Inflammatory macrophage treated with lipopolysaccharide for 4 hours (primary cell): ENCODE measurements at places on chromosomes 2 and 18.
A peak's percentile ranks its signal among the peaks of the same experiment; 100 is the strongest.

GRCh38 chr18:37476182-37476581 is 89.4 kb downstream of the CELF4 start:
- peak; percentile 14 for DNase-seq

DNA sequence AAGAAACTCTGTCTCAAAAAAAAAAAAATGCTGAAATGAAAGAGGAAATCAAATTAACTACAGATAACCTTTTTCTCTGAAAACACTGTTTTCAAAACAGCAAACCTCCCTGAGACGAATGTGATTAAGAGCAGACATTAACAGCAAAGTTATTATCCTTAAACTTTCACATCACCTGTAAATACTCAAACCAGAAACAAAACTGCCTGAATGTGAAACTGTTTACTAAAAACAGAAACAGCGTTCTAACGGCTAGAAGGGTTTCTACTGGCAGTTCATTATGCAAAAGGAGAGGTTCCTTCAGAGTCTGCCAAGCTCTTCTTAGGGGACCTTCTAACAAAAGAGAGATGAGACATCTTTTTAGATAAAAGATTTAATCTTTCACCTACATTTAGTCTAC is 45.9 kb downstream of the PNO1 start:
- peak; percentile 15 for DNase-seq

DNA sequence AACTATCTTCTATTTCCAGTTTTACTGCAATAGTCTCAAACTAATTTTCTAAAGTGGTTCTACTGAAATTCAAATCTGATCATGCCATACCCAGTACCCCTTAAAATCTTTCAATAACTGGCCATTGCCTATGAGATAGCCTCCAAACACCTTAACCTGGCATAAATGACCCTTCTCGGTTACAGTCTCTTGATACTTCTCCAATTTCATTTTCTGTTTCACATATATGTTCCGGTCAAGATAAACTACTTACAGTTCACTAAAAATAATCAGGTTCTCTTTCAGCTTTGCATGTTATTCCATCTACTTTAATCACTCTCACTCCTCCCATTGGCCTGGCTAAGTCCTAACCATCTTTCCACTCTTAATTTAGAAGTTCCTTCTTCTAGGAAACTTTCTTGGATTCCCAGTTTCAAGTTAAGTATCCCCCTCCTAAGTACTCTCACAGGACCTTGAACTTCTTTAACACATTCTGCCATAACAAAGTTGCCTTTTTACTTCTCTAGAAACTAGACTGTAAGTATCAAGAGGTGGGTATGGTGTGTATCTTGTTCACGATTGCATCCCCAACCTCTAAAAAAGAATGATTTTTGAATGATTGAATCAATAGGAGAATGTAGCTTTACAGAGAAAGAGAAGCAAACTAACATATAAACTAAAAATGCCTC is 110.2 kb upstream of the RBBP8 start:
- no peak for DNase-seq

GRCh38 chr18:48802543-48803290 is 148.0 kb downstream of the SMAD7 start:
- DNase-seq, result no peak

GRCh38 chr2:8848328-8849100 is 11.1 kb upstream of the KIDINS220 start:
- no peak for DNase-seq

- DNase-seq, result peak; percentile 11
Observed at GRCh38 chr2:25029183-25029554, 12.7 kb upstream of the EFR3B start.

DNA sequence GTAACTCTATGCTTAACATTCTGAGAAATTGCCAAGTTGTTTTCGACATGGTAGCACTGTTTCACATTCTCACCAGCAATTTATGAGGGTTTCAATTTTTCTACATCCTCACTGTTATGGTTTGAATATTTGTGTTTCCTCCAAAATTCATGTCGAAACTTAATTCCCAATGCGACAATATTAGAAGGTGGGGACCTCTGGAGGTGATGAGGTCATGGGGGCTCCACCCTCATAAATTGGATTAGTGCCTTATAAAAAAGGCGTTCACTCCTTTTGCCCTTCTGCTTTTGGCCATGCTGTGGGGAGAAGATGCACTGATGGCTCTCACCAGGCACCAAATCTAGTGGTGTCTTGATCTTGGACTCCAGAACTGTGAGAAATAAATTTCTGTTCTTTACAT is 110.3 kb downstream of the HRH4 start:
- DNase-seq, result no peak

- DNase-seq, result peak; percentile 60
Observed at GRCh38 chr2:101461381-101461780, 13.5 kb downstream of the RFX8 start.

DNA sequence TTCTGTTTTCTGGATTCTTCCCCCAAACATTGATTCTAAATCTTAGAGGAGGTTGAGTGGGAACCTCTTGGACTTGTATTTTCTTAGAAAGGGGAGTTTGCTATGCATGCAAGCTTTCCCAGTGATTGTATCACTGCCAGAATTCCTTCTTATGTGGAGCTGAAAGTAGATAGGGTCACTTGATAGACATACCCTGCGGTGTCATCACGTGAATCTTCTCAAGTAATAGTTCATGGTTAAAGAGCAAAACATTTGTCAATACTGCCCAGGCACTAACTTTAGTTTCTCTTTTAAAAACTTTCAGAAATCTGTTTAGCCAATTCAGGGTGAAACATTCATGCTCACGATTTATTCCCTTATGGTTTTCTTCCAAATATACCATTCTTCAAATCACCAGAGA is 6.4 kb downstream of the PMAIP1 start:
- peak; percentile 80 for DNase-seq

DNA sequence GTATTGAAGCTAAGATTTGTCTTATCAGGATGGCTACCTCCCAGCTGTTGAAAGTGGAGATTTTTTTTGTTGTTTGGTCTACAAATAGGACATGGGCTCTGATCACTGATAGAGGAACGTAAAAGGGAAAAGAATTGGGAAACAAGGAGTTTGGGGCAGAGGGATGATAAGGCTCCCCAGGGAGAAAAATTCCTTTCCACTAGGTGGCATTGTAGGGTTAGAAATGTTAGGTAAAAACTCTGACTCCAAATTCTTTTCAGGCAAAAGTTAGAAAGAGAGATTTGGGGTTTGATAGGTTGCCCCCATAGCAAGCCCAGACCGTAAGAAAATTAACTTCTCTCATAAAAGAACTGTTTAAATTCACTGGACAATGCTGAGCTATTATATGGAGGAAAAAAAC is 19.8 kb downstream of the CMPK2 start:
- no peak for DNase-seq

DNA sequence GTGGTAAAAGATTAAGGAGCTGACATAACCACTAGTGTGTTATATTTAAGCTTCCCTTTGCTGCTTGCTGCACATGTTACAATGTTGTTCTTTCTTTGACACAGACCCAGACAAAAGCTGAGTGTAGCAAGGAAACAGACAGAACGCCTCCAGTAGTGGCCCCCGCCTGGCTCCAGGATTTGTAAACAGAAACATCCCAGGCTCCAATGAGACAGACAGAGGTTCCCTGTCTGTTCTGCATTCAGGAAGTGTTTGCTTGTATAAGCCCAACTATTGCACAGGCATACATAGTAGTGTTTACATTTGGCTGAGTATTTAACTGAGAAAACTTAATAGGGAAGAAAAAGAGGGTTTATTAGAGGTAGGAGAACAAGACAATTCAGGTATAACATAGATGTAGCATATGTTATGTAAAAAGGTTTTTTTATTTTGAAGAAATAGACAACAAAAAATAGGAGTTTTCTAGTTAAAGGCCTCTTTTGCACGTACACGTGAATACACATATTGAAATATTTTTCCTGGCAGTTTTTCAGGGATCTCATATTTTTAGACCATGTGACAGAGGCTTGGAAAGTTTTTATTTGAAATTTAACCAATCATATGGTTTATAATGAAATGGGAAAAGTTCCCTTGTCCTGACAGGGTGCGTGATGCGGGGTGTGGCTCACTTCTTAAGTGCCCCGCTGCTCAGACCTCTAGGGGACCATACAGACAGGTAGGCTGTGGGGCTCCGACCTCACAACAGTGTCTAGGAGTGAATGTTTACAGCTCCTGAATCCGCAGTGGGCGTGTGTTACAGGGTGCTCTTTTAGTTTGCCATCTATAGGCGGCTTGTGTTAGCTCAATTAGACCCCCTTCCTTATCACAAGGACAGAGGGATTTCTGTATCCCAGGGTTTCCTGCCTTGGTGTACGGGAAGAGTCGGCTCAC is 118.4 kb downstream of the BMPR2 start:
- DNase-seq, result peak; percentile 11

DNA sequence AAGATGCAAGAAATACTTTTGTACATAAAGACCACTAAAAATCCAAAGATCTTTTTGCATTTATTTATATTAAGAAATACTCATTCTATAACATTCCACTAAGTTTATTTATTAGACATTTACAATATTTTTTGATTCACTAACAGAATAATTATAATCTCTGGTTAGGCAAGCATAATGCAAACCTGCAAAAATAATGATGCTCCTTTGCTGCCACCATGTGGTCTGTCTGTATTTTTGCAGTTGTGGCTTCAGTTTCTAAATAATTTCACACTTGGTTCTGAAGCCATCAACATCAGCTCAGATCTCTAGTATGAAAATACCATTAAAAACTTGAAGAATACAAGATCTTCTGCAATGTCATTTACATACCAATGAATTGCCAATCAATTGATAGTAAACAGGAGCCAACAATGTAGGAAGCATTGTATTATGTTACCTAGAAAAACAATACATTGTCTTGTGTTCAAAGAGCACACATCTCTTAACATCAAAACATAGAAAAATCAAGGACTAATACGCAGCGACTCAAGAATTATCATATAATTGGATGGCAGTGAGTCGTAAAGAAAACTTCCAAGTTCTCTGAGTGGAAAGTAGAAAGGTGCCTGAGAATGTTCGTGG is 28.8 kb upstream of the WDR75 start:
- DNase-seq, result peak; percentile 36

DNA sequence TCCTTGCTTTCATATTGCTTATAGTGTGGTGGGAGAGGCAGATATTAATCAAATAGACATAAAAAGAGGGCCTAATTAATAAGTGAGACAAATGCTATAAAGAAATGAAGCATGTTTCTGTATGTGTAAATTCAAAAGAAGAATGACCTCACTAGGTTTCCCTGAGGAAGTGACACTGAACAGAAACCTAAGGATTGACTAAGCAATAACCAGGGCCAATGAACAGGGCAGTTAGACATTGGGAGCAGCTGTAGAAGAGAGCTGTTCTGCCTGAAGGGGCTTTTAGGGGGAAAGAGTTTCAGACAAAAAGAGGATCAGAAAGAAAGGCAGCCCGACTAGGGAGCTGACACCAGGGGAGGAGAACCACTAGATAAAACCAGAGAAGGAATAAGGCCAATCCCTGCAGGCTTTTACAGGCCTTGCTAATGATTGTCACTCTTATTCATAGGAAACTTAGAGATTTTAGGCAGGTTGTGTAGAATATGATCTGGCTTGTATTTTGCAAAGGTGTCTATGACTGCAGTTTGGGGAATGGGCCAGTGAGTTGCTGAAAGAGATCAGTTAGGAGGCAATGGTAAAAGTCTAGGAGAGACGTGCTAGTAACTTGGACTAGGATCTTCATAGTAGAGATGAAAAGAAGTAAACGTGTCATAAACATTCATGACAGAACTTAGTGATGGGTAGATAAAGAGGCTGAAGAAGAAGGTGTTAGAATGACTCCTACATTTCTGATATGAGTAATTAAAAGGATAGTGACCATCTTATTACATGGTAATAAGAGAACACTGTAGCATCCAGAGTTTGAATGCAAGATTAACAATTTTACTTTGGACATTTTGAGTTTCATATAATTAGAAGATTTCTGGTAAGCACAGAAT is 26.8 kb upstream of the NABP1 start:
- DNase-seq, result peak; percentile 96

DNA sequence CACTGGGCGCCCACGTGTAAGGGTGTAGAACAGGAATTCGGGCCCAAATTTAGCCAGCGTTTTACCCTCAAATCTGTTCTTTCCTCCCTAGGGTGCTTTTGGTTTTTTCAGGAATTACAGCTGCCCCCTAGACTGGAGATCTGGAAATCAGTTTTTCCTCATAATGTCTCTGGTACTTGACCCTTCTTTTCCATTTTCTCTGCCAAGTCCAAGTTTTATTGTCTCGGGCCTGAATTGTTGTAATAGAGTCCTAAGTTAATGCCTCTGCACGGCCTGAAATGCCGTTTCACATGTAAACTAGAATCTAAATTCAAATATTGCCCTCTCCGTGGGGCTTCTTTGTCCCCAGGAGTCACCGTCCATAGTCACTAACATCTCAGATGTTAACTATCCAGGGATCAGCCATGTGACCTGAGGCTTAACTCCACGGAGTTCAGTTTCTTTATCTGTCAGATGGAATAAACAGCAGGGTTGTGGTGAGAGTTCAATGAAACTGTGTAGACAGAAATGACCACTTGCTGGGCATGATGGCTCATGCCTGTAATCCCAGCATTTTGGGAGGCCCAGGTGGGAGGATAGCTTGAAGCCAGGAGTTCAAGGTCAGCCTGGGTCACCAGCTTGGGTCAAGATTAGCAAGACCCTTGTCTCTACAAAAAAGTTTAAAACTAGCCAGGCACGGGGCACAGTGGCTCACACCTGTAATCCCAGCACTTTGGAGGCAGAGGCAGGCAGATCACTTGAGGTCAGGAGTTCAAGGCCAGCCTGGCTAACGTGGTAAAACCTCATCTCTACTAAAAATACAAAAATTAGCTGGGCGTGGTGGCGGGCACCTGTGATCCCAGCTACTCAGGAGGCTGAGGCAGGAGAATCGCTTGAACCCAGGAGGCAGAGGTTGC is 12.7 kb upstream of the CABLES1 start:
- DNase-seq, result no peak

DNA sequence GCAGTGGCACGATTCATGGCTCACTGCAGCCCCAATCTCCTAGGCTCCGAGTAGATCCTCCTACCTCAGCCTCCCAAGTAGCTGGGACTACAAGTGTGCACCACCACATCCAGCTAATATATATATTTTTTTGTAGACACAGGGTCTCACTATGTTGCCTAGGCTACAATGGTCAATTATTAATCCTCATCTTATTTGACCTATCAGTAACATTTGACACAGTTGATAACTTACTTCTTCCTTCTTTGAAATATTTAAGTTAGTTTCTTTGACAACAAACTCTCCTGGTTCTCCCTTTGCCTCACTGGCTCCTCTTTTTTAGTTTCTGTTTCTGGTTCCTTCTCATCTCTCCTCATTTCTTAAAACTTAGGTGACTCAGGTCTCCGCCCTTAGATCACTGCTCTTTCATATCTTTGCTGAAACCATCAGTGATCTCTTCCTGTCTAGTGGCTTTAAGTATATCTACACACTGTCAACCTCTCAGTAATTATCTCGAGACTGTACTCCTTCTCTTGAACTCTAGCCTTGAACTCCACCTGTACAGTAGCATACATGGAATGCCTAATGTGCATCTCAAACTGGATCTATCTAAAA is 11.5 kb downstream of the PGAP1 start:
- DNase-seq, result peak; percentile 76

DNA sequence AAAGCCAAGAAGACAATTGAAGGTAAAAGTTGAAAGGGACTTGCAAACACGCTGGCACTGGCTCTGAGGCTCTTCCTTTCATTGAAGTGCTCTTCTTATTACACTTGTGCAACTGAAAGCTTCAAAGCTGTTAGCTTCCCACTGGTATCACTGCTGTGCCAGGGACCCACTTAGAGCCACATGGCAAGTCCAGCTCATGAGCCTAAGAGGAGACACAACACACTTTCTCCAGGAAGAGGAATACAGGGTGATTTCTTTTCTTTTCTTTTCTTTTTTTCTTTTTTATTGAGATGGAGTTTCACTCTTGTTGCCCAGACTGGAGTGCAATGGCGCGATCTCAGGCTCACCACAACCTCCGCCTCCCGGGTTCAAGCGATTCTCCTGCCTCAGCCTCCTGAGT is 218.2 kb downstream of the ATAD2B start:
- no peak for DNase-seq
